AML-193 (cell line): ENCODE measurements at places on chromosomes 1 and 21.

GRCh38 chr21:45975020-45975666, 6.4 kb upstream of the COL6A1 start:
- DNase-seq = no peak

DNA sequence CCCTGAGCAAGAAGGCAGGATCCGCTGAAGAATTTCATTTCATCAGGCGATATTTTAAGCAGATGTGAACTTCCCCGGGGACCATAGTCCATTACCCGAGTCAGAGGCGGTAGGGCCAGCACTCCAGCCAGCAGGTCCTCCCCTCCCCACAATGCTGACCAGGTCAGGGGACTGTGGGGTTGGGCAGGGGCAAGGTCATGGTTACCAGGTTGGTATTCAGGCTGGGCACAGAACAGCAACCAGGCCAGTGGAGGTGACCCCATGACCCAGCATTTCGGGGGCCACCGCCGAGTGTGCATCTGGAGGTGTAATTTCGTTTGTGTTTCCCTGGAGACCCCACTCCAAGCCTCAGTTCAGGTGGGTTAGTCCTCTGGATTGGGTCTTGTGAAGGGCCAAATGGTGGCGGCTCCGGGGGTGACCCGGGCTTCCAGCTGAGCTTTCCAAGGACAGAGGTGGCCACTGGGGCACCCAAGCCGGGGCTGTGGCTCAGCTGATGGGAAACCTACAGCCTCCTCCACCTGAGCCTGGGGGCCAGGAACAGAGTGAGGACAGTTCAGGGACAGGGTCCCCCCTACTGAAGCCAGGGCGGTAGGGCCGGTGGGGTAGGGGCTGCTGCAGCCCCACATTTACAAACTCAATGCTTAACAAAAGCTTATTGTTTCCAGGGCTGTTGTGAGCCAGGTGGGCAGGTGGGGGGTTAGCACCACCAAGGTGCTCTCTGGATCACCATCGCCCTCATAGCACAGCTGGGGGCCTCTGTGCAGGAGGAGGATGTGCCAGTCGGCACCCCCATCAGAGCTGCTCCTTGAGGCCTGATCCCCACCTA, 2.8 kb downstream of the PRDM16 start:
- DNase-seq = no peak

- DNase-seq = no peak
These were observed 101.4 kb downstream of the TSEN15 start for GRCh38 chr1:184152974-184153373.

- peak; percentile 11 for DNase-seq
These were observed 19.5 kb upstream of the NCMAP start for GRCh38 chr1:24536391-24536840.

DNA sequence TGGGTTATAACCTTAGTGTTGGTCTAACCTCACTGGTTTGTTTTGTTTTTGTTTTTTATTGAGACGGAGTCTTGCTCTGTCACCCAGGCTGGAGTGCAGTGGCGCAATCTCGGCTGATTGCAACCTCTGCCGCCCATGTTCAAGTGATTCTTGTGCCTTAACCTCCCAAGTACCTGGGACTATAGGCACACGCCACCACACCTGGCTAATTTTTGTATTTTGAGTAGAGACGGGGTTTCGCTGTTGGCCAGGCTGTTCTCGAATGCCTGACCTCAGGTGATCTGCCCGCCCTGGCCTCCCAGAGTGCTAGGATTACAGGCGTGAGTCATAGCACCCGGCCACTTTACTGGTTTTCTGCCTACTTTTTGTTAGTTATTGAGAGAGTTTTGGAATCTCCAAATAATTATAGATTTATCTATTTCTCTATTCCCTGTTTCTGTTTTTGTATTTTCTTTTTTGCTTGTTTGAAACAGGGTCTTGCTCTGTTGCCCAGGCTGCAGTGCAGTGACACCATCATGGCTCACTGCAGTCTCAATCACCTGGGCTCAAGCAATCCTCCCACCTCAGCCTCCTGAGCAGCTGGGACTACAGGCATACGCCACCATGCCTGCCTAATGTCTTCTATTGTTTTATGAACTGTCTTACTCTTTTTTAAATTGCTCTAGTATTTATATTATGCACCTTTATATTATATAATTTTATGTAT, 21.4 kb downstream of the SMG7 start:
- no peak for DNase-seq
